Amniotic epithelial cell (primary cell): ENCODE measurements at places on chromosomes 2 and 18.

DNA sequence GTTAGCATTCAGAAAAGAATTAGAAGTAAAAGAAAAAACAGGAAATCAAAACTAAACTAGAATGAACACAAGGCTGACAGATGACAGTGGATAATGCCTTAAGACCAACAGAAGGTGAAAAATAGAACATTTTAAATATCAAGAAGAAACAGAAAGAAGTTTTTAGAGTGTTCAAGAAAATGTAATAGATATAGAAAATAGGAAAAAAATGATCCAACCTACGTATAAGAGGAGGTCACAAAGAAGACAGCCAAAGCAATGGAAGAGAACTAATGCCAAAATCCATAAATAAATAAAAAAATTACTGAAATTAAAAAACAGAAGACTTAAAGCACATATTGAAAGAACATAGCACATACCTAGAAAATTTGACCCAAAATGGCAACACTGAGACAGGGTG lies 42.5 kb upstream of the EN1 start:
- no peak for DNase-seq

DNA sequence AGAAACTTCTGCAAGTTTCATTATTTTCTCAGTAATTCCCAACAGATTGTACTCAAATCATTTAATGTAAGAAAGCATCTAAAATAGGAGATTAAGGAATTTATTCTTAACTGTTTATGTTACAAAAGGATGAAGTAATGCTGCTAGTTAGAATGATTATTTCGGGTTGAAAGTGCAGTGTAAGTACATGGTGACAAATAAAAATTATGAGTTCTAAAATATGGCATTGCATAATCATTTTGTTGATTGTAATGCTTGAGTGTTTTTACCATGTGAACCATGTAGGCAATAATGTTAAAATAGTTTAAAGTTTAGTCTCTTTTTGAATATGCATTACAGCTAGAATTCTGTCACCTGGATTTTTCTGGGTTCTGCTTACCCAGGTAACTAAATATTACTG lies 149.0 kb upstream of the SP5 start:
- DNase-seq: peak; percentile 2

- DNase-seq: peak; percentile 56
Observed at GRCh38 chr2:58089081-58089480, 42.5 kb downstream of the VRK2 start.

GRCh38 chr2:159713631-159714246 lies 1.4 kb downstream of the MARCHF7 start:
- peak; percentile 33 for DNase-seq

GRCh38 chr18:55605733-55606338 lies 17.8 kb upstream of the TCF4 start:
- DNase-seq: no peak

- DNase-seq: no peak
Observed at GRCh38 chr2:224381521-224382279, 20.2 kb downstream of the FAM124B start.

DNA sequence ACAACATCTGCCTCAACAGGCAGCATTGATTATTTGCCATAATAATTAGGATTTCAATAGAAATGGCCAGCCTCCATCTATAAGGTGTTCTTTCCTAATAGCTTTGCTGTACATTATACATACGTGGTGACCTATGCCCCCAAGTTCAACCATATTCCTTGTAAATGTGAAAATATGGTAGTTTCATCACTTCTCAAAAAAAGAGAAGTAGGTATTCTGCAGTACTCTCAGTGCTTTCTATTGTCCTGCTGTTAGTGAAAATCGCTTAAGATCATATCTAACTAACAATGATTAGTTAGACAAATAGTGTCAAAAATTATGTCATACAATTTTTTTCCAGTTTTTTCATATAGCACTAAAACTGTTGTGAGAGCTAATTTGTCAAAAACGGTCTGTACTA lies 79.6 kb downstream of the SLC4A10 start:
- no peak for DNase-seq

DNA sequence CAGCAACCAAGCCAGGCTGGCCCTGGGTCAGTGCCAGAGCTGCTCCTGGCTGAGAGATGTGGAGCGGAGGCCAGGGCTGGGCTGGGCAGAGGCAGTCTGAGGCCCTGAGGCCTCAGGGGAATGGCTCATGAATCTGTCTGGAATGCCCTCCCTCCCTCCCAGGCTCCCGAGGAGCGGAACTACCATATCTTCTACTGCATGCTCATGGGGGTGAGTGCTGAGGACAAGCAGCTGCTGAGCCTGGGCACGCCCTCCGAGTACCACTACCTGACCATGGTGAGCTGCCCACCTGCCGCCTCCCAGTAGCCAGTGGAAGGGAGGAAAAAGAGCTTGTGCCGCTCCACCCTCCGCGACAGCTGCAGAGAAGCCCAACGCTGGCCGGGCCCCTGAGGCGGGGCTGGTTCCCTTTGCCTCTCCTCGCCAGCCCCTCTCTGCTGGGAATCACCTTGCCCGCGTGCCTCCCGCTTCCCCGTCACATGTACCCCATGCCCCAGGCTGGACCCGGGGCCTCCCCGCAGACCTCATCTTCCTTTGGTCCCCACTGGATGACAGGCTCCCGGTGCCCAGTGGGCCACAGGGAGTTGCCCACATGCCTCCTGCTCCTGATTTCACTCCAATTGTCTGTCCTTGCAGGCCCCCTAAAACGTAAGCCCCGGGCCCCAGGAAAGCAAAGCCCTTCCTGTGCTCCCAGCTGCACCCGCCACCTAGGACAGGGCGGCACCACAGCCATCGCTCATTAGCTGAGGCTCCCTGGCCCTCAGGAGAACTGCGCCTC lies 41.1 kb downstream of the MYO7B start:
- DNase-seq: peak; percentile 40
